Activated naive CD4-positive, alpha-beta T cell treated with anti-CD3 and anti-CD28 coated beads for 36 hours (primary cell): ENCODE measurements at places on chromosomes 7 and 10. TPM values are rescaled to one million over a fixed set of nuclear protein-coding genes. Genes with fewer than 3 reads are reported as not detected.

CRCP gene
- total RNA-seq: 18.5 TPM

TMED4 gene
- 81.8 TPM for total RNA-seq

PDCD11 gene
- 50.1 TPM for total RNA-seq

SEMA3D gene
- not detected for total RNA-seq

TUBAL3 gene
- total RNA-seq: not detected

SGPL1 gene
- 17.2 TPM for total RNA-seq

CYP26C1 gene
- not detected for total RNA-seq

INSYN2A gene
- total RNA-seq: not detected

OR2A1 gene
- not detected for total RNA-seq

JAKMIP3 gene
- 0.40 TPM for total RNA-seq

OLAH gene
- total RNA-seq: not detected

GPAM gene
- 7.3 TPM for total RNA-seq

KDM7A gene
- total RNA-seq: 29.3 TPM

C10orf62 gene
- total RNA-seq: not detected

ELMO1 gene
- 129 TPM for total RNA-seq

FGFR2 gene
- not detected for total RNA-seq

PLXNA4 gene
- 0.05 TPM for total RNA-seq

KLLN gene
- 0.17 TPM for total RNA-seq

WASHC2C gene
- total RNA-seq: 17.0 TPM

COL28A1 gene
- total RNA-seq: not detected

UBN2 gene
- total RNA-seq: 9.7 TPM

DNAJC2 gene
- 42.1 TPM for total RNA-seq

ATG9B gene
- 4.0 TPM for total RNA-seq
